ENCODE measurements at places on chromosomes 1 and 21.
A peak's percentile ranks its signal among the peaks of the same experiment; 100 is the strongest.

DNA sequence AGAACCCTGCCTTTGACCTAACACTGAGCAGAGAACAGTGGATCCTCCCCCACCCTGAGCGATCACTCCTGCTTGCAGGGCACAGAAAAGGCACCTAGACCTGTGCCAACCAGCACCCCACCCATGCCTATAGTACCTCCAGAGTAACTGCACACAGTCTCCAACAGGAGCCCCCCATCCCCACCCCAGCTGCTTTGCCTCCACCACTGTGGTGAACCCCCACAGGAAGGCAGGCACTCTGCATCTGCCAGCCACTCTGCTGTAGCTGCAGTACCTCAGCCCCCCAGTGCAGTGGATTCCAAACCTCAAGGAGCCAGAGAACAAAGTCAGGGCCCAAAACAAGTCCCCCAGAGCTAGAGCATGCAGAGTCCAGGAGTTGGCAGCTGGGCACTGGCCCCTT, 10.7 kb downstream of the SPATC1L start:
- no peak for DNase-seq

DNA sequence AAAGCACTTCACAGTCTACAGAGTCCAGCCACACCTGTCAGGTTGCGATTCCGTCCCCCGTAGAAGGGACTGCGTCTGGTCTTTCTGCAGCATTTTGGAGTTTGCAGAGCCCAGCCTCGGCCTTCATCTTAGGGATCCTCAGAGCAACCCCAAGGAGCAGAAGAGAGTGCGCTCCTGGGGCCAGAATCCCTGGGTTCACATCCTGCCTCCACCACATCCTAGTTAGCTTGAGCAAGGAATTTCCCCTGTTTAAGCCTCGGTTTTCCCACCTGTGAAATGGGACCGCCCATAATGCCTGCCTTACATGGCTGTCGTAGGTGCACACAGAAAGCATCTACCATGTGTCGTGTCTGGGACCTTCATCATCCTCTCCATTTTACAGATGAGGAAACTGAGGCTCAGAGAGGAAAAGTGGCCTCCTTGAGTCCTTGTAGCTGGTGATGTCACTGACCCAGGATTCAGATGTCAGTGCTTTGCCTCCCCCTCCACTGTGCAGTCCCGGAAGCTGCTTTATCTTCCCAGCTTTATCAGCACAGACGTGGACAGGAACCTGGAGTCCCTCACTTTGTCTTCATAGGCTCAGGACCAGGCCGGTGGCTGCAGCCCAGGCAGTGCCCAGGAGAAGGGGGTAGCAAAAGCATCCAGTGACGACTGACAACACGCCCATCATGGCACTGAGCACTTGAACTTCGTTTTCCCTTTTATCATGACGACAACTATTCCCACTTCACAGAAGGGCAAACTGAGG, 438.5 kb downstream of the MATN1 start:
- no peak for DNase-seq

GRCh38 chr21:41429305-41429704, 3.3 kb downstream of the MX1 start:
- DNase-seq, result no peak

DNA sequence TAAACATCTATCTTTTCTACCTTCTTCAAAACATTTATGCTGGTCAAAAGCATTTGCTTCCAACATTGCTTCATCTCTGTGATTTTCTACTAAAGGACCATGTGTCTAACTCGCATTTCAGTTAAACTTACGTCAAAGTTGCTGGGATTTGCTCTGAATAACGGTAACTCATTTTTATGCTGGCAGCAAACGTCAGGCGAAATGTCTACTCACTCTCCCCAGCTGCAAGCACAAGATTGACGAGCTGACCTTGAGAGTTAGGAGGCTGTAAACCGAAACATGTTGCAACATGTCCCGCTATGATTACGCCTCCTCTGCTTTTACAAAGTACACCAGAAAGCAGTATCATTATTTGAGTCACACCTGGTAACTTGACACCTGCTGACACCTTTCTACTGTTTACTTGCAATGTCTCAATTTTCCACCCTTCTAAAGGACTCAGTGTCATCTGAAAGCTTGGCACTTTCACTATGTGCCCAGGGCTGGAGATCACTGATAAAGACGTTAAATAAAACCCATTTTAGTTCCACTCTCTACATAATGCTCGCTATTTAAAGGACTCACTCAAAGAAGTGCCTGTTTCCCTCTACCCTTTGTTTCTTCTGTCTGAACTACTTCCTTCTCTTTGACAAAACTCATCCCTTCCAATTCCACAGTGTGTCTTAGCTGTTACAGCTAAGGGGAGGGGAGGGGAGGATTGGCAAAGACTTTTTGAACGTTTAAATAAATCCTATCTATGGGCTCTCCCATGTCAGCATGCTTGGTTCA, 111.9 kb downstream of the PTPN14 start:
- peak; percentile 94 for DNase-seq

DNA sequence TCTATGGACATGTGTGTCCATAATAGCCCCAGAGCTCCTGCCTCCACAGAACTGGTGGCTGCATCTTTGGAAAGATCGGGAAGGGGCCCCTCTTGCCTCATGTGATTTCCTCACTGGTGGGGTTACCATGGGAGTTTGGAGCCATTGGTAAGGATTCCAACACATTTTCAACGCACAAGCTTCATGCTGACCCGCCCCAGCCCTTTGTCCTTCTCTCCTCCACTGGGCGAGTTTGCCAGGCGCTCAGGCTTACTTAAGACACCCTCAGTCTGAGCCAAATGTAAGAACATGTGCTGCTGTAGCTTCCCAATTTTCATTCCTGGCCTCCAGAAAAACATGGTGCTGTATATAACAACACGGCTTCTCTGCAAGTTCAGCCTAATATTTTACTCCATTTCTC, 72.4 kb downstream of the ATP5PO start:
- DNase-seq, result no peak

GRCh38 chr1:169527001-169527400, 41.3 kb upstream of the SLC19A2 start:
- DNase-seq, result no peak

- DNase-seq, result peak; percentile 84
Observed at GRCh38 chr1:223142795-223143536, at the start of gene TLR5. Gene TLR5 (minus strand): TSS chr1:223143248. CDS start chr1:223113031, 30,217 bp downstream.

- no peak for DNase-seq
Observed at GRCh38 chr21:33817663-33818451, 97.7 kb downstream of the ATP5PO start.
